GM04504 (cell line): ENCODE measurements at places on chromosomes 1 and 21.

GRCh38 chr1:55547405-55547804 lies 332.2 kb upstream of the USP24 start:
- peak; percentile 48 for DNase-seq

- DNase-seq, result no peak
Measured at GRCh38 chr1:32182060-32182459, 2.6 kb downstream of the TXLNA start.

GRCh38 chr1:28887835-28888682 lies 26.3 kb upstream of the EPB41 start:
- DNase-seq, result no peak

DNA sequence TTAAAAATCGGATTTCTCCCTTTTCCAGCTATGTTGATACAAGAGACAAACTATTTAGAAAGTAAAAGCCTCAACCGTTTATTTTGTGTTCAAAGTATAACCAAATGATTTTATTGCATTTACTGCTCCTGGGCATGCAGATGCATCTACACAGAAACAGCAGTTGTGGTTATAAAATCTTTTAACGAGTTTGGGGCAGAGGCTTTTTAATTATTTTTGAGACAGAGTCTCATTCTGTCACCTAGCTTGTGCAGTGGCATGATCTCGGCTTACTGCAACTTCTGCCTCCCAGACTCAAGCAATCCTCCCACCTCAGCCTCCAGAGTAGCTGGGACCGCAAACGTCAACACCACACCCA lies 33.6 kb downstream of the ZNF496 start:
- no peak for DNase-seq

DNA sequence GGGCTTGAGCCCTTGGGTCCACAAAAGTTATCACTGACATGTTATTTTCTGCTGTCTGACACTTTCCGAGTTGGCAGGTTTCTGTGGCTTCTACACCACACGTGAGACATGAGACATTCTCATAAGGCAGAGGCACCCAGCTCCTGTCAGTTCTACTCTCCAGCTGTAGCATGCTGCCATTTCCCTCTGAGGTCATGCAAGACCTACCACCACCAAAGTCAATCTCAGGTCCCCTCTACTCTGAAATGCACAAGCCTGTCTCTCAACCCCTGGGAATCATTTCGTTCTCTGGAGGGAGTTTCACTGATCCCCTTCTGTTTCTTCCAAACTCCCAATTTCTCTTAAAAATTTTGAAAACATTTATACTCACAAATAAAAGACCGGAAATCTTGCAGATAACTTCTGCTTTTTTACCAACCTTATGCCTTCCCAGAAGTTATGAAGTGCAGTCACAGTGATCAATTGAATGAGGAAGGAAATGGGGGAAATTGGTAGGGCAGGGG lies 39.5 kb upstream of the CR2 start:
- DNase-seq, result no peak

DNA sequence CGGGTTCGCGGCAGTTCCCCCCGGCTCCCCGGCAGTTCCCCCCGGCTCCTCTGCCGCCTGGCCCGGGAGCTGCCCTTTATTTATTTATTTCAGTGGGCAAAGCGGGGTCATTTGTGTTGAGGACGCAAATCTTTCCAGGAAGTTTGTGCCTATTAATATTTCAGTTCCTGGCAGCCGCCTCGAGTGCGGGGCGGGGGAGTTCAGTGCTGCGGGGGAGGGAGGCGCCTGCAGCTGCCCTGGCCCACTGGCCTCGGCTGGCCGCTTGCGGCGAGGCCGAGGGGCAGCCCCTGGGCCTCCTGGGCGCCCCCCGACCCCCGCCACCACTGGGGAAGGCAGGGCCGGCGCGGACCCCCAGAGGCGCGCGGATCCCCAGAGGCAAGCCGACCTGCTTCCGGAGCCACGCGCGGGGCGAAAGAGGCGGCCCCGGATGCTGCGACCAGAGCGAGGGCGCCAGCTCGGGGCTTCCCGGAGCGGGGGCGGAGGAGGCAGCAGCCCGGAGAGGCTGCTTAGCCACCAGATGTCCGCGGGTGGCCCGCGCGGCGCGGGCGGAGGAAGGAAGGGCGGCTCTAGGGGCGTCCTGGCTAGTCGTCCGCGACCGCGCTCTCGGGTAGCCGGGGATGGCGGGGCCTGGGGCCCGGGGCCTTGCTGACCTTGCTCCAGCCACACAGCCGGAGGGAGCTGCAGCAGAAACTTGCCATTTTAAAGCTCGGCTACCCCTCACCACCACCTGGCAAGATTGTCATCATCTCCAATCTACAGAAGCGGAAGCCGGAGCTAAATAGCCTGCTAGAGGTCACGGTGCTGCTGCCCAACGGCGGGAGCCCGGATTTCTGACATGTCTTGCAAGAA lies 48.0 kb downstream of the H3-3A start:
- no peak for DNase-seq

GRCh38 chr1:47474278-47475193 lies 36.7 kb downstream of the FOXD2 start:
- no peak for DNase-seq
